Stimulated activated CD4-positive, alpha-beta T cell treated with anti-CD3 and anti-CD28 coated beads, Interleukin-12 subunit alpha, Interleukin-12 subunit beta, amount 100 ng/mL, for 4 hours (primary cell): ENCODE measurements at places on chromosomes 3 and 15.

GRCh38 chr3:14397531-14397930 is 4.9 kb upstream of the SLC6A6 start:
- no peak for DNase-seq

DNA sequence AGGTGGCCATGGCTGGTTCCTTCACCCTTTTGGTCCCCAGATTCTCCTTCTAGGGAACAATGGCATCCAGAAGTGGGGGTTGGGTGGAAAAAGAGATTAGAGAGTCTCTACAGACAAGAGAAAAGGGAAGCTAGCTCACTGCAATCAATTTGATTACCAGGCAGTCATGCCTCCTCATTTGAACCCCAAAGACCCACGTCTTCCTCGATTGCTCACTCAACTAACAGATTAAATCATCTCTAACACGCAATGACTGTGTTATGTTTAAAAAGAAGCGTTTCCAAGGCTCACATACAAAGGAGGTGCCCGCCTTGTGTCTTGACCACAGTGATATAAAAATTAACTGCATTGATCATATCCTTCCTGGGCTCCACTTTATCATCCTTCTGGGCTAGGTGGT is 57.6 kb downstream of the BHLHE40 start:
- no peak for DNase-seq

DNA sequence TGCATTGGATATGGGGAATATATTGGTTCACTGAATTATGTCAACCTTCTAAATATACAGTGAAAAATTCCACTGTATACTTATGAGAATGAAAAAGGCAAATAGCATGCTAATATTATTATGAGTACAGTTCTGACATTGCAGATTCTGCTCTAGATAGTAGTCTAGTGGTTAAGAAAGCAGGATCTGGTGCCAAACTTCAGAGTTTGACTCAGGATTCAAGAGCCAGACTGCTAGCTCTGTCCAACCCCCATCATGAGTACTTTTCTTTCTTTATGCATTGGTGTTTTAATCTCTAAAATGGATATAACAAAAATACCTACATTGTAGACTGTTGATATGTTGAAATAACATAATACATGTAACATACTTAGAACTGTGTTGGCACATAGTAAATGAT is 57.3 kb upstream of the PLSCR4 start:
- no peak for DNase-seq

DNA sequence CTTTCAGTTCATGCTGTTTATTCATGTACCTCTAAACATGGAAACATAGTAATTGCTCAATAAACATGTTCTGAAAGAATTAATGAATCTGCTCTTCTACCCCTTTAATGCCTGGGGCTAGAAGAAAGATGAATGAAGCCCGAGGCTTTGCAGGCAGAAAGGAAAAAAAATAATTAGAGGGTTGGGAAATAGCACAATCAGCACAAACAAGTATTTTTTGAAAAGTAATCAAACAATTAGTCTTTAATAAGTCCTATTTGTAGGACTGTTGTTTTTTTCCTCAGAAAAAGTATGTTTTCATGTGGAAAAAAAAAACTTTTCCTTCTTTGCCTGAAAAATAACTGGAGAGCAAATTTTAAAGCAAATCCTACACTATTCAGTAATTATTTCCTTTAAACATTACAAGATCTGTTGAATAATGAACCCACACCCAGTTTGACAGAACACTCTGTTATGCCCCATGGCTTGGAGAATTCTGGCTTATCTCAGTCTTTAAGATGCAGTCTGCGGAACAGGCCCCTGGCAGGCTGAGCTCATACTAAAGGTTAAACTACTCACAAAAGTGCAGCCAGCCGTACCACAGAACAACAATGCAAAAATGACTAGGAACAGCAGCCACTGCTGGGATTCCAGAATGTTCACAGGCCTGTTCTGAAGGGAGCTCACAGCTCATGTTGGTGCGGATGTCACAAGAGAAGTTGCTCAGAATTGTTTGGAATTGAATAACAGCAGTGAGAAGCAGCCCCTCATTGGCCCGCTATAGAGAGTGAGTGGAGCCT is 79.2 kb downstream of the ABI3BP start:
- no peak for DNase-seq

DNA sequence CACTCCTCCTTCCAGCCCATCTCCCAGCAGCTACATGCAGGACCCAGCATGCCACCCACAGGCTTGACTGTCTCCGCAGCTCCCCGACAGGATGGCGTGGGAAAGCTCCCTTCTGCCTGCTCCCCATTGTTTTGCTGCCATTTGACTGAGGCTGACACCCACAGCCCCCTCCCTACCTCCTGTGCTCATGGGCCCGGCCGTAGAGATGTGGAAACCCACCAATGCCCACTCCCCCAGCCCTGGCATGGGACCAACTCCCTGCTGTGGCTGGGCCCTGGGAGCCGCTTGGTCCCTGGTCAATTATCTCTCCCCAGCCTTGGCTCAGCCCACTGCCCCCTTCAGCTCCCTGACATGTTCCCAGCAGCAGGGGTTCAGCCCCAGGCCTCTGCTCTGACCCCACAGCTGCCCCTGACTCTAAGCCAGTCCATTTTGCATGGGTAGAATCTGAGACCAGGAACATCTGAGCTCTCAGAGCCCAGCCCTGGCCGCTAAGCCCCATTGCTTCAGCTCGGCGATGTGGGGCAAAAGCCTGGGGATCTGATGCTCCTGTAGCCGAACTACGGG is 8.2 kb downstream of the C3orf22 start:
- DNase-seq = no peak

DNA sequence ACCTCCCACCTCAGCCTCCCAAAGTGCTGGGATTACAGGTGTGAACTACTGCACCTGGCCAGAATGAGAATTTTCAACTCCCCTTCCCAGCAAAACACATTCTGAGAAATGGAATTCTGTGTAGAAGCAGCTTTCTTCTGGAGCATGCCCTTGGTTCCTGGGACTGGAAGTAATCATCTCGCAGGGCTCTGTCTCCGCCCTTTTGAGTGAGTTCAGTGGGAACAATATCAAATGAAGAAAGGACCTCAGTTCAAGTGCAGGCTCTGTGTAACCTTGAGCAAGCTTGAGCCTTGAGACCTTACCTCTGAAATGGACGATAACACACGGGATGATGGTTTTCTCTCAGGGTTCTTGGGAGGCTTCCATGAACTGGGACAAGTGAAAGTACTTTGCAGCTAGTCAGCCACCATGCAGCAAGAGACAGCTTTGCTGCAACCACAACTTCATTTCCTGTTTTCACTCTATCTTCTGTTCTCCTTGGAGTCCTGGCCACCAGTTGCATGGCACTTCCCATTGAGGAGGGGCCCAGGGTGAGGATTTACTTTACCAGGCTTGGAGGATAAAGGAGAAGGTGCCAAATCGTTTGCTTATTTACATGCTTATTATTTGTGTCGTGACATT is 35.7 kb upstream of the IGF1R start:
- DNase-seq = no peak

DNA sequence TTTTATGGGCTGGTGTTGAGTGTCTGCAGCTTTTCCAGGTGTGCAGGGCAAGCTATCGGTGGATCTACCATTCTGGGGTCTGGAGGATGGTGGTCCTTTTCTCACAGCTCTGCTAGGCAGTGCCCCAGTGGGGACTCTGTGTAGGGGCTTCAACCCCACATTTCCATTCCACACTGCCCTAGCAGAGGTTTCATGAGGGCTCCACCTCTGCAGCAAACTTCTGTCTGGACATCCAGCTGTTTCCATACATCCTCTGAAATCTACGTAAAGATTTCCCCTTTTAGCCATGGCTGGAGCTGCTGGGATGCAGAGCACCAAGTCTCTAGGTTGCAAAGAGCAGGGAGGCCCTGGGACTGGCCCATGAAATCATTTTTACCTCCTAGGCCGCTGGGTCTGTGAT is 11.6 kb downstream of the RFX7 start:
- DNase-seq = no peak

DNA sequence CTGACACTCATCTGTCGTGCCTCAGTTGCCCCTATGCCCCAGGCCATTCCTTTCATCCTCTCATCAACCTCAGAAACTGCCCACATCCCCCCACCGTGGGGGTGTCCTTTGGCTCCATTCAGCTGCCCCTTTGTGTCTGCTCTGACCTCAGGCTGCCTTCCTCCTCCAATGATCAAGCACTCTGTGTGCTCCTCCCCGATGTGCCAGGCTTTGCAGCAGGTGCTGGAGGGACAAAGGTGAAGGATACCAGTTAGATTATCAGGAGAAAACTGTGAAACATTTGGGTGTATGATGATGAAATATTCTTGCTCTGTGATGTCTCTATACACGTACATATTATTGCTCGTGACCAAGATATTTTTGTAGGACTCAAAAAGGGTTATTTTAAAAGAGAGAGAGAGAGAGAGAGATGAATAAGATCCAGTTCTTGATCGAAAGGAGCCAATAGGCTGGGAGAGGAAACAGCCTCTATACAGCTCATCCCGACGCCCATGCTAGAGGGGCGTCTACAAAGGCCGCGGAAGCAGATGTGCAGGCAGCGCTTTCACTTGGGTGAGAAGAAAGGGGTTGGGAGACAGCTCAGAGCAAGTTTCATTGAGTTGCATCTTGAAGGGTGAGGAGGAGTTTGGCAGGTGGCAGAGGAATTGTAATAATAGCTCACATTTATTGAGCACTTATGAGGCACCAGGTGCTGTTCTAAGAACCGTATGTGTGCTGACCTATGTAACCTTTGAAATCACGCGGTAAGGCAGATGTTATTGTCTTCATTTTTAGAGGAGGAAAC is 28.3 kb upstream of the ADCY5 start:
- DNase-seq = no peak

DNA sequence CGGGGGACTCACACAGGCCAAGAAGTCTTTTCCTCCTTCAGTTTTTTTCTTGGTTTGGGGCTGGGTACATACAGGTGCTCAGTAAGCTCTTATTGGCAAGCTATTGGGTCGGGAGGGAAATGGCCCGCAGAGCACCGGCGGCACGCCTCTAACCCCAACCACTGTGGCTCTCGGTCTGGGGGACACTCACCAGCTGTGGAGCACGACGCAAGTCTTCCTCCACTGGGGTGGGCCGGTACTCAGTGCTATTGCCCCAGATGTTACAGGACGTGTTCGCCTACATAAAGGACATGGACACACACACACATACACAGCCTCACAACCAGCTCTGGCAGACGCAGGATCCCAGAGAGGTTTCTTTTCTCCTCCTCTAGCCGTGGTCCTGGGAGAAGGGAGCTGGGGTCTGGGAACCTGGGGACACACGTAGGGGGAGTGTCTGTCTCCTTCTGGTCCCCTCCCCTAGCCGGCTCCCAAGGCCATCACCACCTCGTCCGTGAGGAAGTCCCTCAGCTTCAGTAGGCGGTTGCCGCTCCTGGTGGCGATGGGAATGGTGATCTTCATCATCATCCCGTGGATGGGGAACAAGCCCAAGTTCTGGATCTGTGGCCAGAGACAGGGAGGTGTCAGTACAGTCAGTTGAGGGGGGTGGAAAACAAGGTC is 33.4 kb downstream of the FEM1B start:
- no peak for DNase-seq

DNA sequence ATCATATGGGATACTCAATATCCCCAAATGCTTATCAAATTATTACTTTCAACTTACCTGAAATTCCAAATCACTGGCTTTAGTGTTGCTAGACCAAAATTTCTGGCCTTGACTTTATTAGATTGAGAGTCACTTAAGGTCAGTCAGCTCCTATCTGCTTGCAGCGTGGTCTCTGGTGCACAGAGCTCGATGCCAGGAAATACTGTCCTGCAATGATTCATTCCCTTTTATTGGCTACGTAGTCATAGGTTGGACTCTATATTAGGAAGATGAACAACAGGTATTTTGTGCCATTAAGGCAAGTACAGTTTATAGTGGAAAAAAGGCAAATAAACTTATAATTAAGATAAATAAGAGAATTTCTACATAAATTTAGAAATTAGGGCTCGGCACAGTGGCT is 378.6 kb upstream of the MCTP2 start:
- no peak for DNase-seq

GRCh38 chr3:150443331-150443741 is 35.2 kb downstream of the TSC22D2 start:
- DNase-seq = no peak

DNA sequence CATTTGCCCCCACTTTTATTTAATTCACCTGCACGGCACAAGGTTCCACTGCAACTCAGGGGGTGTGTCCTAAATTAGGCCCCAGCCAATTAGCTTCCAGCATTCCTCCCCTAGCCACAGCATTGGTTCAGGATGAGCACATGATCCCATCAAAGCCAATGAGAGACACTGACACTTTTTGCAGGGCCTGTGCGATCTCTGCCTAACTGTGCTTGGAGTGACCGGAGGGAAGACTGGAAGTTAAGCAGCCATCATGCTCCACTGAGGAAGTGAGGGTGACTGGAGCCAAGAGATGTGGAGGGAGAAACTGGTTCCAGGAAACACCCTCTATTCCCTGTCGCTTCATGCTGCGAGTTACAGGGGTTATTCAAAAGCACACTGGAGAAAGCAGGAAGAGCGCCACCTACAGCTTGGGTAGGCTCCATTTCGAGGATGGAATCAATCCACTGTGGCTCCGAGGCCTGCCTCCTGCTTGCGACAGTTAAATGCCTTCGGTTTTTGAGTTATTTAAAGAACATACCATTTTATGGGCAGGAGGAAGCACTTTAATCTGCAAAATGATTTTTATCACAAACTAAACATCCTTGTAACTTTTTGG is 122.2 kb upstream of the WNT5A start:
- DNase-seq = no peak

GRCh38 chr3:98568402-98568801 is 25.0 kb downstream of the CPOX start:
- no peak for DNase-seq

- no peak for DNase-seq
These were observed 63.9 kb upstream of the TP63 start for GRCh38 chr3:189567322-189567721.

- DNase-seq = no peak
These were observed 652.6 kb downstream of the FHIT start for GRCh38 chr3:60598671-60599070.

- DNase-seq = no peak
These were observed 16.7 kb downstream of the MIX23 start for GRCh38 chr3:122366379-122366749.
